Endodermal cell (in vitro differentiated cells): ENCODE measurements at places on chromosomes 1 and 21. TPM values are rescaled to one million over a fixed set of nuclear protein-coding genes. Genes with fewer than 3 reads are reported as not detected.
A peak's percentile ranks its signal among the peaks of the same experiment; 100 is the strongest.

GRCh38 chr1:95169548-95169947 is 52.4 kb downstream of the TLCD4 start:
- H3K4me1 ChIP-seq: no peaks in the 10 kb centered on the region
- no peak for DNase-seq
- no peak overlapping the region for H3K27ac ChIP-seq

GRCh38 chr1:57963581-57963980 is 539.7 kb upstream of the DAB1 start:
- peaks cover 2% of the 10 kb centered on the region for H3K4me1 ChIP-seq
- H3K36me3 ChIP-seq: no peaks in the 10 kb centered on the region
- H3K4me3 ChIP-seq: no peak overlapping the region
- DNase-seq: no peak
- H3K27ac ChIP-seq: peak overlapping the region; percentile 73

GRCh38 chr1:182084487-182085316 is 23.2 kb upstream of the ZNF648 start:
- no peak overlapping the region for H3K27ac ChIP-seq
- no peaks in the 10 kb centered on the region for H3K27me3 ChIP-seq
- peak; percentile 98 for DNase-seq
- H3K4me3 ChIP-seq: no peak overlapping the region
- no peaks in the 10 kb centered on the region for H3K4me1 ChIP-seq

DNA sequence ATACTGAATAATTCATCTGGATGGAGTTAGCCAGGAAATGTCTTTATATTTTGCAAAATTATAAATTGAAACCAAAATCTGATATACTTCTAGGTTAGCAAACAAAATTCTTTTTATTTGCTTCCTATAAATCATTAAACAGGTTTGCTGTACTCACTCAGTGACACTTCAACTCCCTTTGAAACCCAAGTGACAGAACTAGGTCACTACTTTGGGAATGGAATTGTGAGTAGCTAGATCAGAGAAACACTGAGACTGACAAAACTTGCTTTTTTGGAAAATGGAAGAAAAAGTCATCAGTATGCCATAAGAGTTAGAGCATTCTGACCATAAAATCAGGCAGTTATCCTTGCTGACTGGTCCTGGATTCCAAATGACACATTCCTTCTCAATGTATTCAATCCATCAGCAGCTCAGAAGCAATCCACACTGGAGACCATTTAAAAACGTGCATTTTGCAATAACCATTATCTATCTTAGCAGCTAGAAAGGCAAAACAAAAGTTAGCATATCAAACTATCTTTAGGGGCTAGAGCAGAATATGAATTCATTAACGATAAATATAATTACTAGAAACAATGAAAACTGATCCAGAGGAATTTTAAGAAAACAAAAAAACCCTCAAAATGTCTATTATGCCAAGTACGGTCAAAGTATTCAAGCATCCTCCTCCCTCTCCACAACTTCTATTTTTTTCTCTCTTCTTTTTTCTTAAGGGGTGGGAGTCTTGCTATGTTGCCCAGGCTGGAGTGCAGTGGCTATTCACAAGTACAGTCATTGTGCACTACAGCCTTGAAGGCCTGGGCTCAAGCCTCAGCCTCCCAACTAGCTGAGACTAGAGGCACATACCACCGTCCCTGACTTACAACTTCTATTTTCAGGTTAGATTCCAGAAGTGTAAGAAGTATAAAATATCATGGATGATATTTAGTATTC is 60.1 kb downstream of the HNRNPR start:
- H3K4me3 ChIP-seq: no peak overlapping the region
- H3K27me3 ChIP-seq: no peaks in the 10 kb centered on the region
- peaks cover 91% of the 10 kb centered on the region for H3K36me3 ChIP-seq
- H3K27ac ChIP-seq: no peak overlapping the region
- no peaks in the 10 kb centered on the region for H3K4me1 ChIP-seq

- H3K27me3 ChIP-seq: peaks cover 9% of the 10 kb centered on the region
- no peak for DNase-seq
- no peak overlapping the region for H3K4me3 ChIP-seq
- H3K27ac ChIP-seq: no peak overlapping the region
- H3K4me1 ChIP-seq: no peaks in the 10 kb centered on the region
These were observed 13.0 kb downstream of the KRTCAP2 start for GRCh38 chr1:155160128-155160527.

DNA sequence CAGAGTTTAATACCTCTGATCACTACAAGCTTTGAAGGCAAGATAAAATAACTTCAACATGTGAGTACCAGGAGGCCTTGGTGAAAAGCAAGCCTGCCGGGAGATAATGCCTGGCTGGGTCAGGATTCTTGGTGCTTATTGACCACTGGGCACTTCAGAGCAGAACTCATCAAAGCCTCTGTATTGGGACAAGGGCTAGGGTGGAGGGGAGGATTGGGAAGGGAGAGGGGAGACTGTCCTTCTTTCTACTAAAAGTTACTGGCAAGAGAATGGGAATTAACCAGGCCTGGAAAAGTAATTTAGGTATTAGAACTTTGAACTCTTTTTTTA is 35.2 kb downstream of the NEK2 start:
- no peak overlapping the region for H3K4me3 ChIP-seq
- H3K27me3 ChIP-seq: no peaks in the 10 kb centered on the region
- H3K36me3 ChIP-seq: no peaks in the 10 kb centered on the region
- peaks cover 16% of the 10 kb centered on the region for H3K4me1 ChIP-seq

- no peak for DNase-seq
- H3K36me3 ChIP-seq: no peaks in the 10 kb centered on the region
- peaks cover 5% of the 10 kb centered on the region for H3K4me1 ChIP-seq
These were observed 655.4 kb downstream of the LTN1 start for GRCh38 chr21:28337315-28337714.

- H3K27ac ChIP-seq: no peak overlapping the region
- peak; percentile 91 for DNase-seq
- peak overlapping the region; percentile 61 for H3K4me3 ChIP-seq
- H3K4me1 ChIP-seq: peaks cover 18% of the 10 kb centered on the region
- H3K36me3 ChIP-seq: no peaks in the 10 kb centered on the region
- peaks cover 37% of the 10 kb centered on the region for H3K27me3 ChIP-seq
These were observed 241.9 kb downstream of the PTPRU start for GRCh38 chr1:29478151-29478791.

DNA sequence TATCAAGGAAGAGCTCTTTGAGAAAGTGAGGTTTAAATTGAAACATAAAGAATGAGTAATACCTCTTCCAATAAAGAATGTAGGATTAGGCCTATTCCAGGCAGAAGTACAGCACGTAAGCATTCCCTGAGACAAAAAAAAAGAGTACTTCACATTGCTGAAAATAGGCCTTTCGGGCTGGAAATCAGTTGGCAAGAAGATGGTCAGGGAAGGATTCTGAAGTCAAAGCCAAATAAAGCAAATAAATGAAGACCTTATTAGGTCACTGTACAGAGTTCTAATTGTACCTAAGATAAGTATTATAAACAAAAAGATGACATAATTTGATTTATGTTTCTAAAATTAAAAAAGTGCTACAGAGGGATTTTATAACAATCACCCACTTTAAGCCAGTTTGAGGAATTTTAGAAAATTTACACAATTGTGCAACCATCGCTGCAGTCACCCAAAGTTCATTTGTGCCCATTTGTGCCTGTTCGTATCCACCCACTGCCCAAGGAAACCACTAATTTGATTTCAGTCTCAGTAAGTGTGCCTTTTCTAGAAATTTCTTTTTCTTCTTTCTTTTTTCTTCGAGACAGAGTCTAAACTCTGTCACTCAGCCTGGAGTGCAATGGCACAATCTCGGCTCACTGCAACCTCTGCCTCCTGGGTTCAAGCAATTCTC is 58.6 kb downstream of the FMO4 start:
- DNase-seq: no peak
- no peaks in the 10 kb centered on the region for H3K27me3 ChIP-seq
- peak overlapping the region; percentile 18 for H3K4me3 ChIP-seq
- H3K36me3 ChIP-seq: no peaks in the 10 kb centered on the region
- H3K4me1 ChIP-seq: no peaks in the 10 kb centered on the region

- H3K27ac ChIP-seq: no peak overlapping the region
- H3K4me3 ChIP-seq: no peak overlapping the region
- no peaks in the 10 kb centered on the region for H3K36me3 ChIP-seq
These were observed 338.8 kb upstream of the VAMP3 start for GRCh38 chr1:7432102-7432899.

GRCh38 chr1:155537193-155537592 is 25.4 kb downstream of the ASH1L start:
- no peaks in the 10 kb centered on the region for H3K27me3 ChIP-seq
- H3K4me3 ChIP-seq: no peak overlapping the region
- H3K4me1 ChIP-seq: no peaks in the 10 kb centered on the region
- H3K36me3 ChIP-seq: no peaks in the 10 kb centered on the region
- DNase-seq: no peak

GRCh38 chr1:209858561-209859103 is 30.9 kb downstream of the UTP25 start:
- DNase-seq: no peak
- no peak overlapping the region for H3K4me3 ChIP-seq
- no peak overlapping the region for H3K27ac ChIP-seq
- H3K4me1 ChIP-seq: no peaks in the 10 kb centered on the region
- peaks cover 3% of the 10 kb centered on the region for H3K36me3 ChIP-seq

TSPAN2 gene
- total RNA-seq: 8.9 to 12.2 TPM (median 10.7 TPM) in 3 replicates

SSX2IP gene
- 16.3 to 21.8 TPM (median 20.6 TPM) in 3 replicates for total RNA-seq

ACTN2 gene
- 0.77 and 0.79 TPM in 2 replicates for total RNA-seq

PIK3C2B gene
- 23.9 to 35.4 TPM (median 26.4 TPM) in 3 replicates for total RNA-seq
